ENCODE measurements at places on chromosomes 2 and 18.

- DNase-seq: no peak
Observed at GRCh38 chr2:215910180-215910579, 103.2 kb downstream of the MREG start.

- no peak for DNase-seq
Observed at GRCh38 chr2:32743480-32744236, 115.8 kb downstream of the TTC27 start.

GRCh38 chr2:8134985-8135682 lies 546.7 kb upstream of the ID2 start:
- DNase-seq: no peak

- DNase-seq: no peak
Observed at GRCh38 chr2:229201521-229201920, 69.6 kb downstream of the PID1 start.

DNA sequence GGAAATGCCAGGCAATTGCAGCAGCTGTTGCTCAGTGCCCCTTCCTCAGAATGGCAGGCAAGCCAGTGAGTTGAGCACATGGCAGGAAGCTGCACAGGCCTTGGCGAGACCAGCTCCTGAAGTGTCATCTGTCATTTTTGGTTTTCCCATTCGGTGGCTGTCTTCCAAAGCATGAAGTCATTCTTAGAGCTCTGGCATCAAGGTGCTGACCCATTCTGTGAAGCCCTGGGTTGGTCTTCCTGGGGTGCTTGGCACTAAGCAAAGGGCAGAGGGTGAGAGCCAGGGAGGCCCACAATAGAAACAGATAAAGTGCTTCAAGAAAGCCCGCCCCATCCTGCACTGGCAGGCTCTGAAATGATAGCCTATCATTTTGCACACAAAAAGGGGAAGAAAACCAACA lies 150.5 kb downstream of the VAPA start:
- no peak for DNase-seq

DNA sequence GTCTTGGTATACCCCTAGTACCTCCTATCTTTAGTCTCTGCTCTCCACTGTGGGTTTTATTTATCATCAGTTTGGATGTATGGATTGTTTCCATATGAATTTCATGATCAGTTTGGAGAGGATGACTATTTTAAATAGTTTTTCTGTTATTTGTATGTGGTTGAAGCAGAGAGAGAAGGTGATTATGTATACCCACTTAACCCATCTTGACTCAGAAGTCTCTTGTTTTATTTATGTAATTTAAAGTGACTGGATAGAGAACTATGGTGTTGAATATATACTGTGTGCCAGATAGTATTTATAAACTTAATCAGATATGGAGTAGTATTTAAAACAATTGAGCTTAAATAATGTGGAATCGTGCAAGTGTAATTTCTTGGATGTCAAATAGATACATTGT lies 39.9 kb downstream of the SMAD4 start:
- no peak for DNase-seq

DNA sequence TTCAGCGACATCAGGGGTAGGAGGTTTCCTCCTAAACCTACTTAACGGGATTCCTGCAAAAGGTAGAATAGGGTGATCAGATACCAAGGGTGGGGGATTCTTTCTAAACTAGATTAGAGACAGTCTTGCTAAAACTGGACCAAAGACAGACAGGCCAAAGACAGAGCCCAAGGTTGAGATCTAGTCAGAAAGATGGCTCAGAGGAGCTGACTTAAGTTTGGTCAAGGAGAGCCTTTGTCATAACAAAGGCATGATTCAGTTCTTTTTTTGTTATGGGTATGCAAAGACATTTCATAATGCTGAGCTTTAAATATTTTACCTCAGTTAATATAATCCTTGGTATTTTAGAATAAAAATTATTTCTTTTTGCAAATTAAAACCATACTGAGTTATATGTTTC lies 17.8 kb upstream of the GPR75 start:
- no peak for DNase-seq

DNA sequence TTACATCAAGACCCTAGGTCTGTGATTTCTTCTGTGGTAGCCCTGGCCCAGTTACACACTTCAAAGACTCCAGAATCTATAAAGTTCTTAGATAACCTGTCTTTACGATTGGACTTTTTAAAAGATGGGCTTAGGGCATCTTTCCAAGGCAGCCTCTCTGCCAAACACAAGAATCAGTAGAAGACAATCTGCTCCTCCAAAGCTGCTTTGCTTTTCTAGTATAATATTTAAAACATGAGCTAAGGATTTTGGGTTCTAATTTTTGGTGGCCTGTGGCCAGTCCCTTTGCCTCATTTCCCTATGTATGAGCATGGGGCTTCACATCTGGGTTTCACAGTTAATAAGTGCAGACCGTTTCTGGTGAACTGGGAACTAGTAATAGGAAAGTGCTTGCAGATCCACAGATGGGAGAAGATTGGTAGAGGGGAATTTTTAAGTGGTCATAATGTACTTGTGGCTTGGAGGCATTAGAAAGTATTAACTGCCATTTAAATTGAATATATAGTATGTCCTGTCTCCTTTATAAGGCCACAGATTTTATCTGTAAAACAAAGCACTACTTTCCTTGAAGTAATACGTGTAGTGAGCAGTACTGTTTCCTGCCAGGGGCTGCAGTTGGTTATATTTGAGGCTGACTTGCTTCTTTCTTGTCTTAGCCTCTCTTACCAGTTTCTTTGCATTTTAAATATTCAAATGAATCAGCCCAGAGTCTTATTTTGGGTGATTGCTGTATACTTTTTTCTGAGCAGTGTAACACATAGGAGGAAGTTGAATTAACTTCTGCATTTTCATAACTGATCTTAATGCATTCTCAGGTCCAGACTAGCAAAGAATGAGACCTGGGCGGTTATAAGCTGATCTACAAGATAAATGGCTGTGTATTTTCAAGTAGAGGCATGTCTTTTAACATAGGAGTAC lies 1.5 kb downstream of the ARPC2 start:
- DNase-seq: no peak

- no peak for DNase-seq
Observed at GRCh38 chr2:137960223-137960622, 4.0 kb upstream of the HNMT start.

DNA sequence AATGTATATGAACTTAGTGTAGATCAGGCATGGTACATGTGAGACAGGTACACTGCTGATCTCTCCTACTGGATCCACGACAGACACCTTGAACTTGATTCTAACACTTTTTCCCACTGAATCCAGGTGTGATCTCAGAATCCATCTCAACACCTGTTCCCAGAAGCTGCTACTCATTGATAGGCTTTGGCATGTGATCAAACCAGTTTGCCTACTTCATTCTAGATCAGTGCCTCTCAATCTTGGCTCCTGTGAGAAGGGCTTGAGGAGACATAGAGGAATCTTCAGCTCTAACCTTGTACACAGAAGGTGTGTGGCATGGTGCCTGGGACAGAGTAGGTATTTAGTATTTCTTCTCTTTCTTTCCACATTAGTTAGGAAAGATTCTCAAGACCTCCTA lies 212.3 kb upstream of the ATP5MC3 start:
- no peak for DNase-seq

DNA sequence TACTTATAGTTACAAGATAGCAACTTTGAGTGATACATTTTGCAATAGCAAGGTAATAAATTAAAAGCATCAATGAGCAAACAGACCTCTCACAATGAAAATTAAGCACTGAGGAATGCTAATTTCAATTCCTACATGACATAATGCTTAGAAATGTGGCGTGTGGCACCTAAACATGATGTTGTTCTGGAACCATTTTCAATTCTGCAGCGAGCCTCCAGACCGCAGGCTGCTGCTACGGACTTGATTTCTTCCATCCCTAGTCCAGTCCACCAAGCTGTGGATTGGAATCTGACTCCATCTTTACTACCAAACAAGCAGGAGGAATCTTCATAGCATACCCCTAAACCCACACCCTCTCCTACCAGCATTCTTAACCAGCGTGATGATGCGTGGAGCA lies 58.7 kb upstream of the ZNF397 start:
- no peak for DNase-seq

- no peak for DNase-seq
Observed at GRCh38 chr2:63737081-63737751, 104.5 kb upstream of the UGP2 start.

DNA sequence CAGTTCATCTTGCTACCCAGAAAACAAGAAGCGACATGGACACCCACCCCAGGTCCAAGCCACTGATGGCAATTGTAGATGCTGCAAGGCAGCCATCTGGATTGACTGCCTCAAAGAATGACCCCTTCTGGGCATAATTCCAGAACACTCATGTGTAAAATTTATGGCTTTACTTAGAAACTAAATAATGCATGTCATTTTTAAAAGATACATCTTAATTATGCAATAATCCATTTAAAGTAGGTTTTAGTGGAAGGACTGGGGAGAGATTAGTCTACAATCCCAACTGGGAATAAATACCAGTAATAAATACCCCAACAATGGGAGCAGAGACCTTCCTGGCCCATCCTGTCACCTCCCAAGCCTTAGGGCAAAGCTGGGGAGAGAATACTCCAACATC lies 247.7 kb downstream of the SS18 start:
- no peak for DNase-seq

DNA sequence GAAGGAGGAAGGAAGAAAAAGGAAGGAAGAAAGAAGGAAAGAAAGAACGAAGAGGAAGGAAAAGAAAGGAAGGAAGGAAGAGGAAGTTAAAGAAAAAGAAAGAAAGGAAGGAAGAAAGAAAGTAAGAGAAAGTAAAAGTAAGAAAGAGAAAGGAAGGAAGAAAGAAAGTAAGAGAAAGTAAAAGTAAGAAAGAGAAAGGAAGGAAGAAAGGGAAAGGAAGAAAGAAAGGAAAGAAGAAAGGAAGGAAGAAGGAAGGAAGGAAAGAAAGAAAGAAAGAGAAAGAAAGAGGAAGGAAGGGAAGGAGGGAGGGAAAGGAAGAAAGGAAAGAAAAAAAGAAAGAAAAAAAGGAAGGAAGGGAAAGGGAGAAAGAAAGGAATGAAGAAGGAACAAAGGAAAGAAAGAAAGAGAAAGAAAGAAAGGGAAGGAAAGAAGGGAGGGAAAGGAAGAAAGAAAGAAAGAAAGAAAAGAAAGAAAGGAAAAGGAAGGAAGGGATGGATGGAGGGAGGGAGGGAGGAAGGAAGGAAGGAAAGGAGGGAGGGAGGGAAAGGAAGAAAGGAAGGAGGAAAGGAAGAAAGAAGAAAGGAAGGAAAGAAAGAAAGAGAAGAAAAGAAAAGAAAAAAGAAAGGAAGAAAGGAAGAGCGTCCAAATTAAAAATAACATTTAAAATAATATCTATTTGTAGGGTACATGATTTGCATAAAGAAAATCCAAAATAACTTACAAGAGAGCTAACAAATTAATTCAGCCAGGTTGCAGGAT lies 827.9 kb downstream of the TSN start:
- DNase-seq: no peak

GRCh38 chr2:233025706-233026105 lies 6.8 kb upstream of the NEU2 start:
- DNase-seq: no peak

DNA sequence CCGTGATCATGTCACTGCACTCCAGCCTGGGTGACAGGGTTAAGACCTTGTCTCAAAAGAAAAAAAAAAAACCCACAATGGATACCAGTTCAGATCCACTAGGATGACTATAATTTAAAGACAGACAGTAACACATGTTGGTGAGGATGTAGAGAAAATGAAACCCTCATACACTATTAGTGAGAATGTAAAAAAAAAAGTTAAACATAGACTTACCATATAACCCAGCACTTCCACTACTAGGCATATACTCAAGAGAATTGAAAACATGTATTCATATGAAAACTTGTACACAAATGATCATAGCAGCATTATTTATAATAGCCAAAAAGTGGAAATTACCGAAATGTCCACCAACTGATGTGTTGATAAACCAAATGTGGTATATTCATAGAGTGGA lies 48.7 kb downstream of the KIF3C start:
- DNase-seq: no peak

GRCh38 chr2:85368921-85369320 lies 14.4 kb downstream of the ELMOD3 start:
- no peak for DNase-seq

GRCh38 chr2:172120118-172120517 lies 17.4 kb upstream of the DLX2 start:
- no peak for DNase-seq

DNA sequence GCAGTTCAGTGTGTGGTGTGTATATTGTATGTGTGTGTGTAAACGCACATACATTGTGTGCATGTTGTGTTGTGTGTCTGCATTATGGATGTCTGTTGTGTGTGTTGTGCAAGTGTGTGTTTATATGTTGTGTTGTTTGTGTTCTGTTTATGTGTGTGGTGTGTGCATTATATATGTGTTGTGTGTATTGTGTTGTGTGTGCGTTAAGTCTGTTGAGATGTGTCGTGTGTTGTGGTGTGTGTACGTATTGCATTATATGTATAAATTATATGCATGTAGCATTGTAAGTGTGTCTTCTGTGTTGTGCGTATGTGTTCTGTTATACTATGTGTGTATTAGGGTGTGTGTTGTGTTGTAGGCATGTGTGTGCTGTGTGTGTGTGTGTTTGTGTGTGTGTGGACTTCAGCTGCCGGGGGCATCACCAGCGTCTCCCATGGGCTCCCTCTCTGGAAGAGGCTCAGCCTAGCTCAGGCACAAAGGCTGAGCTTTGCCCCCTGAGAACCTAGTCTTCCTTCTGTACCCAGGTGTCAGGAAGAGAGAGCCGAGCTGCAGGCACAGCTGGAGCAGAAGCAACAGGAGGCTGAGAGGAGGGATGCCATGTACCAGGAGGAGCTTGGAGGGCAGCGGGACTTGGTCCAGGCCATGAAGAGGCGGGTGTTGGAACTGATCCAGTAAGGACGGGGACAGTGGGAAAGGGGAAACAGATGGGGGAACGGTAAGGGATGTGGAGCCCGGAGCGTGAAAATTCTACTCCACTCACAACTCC lies 13.7 kb downstream of the RUFY4 start:
- no peak for DNase-seq

DNA sequence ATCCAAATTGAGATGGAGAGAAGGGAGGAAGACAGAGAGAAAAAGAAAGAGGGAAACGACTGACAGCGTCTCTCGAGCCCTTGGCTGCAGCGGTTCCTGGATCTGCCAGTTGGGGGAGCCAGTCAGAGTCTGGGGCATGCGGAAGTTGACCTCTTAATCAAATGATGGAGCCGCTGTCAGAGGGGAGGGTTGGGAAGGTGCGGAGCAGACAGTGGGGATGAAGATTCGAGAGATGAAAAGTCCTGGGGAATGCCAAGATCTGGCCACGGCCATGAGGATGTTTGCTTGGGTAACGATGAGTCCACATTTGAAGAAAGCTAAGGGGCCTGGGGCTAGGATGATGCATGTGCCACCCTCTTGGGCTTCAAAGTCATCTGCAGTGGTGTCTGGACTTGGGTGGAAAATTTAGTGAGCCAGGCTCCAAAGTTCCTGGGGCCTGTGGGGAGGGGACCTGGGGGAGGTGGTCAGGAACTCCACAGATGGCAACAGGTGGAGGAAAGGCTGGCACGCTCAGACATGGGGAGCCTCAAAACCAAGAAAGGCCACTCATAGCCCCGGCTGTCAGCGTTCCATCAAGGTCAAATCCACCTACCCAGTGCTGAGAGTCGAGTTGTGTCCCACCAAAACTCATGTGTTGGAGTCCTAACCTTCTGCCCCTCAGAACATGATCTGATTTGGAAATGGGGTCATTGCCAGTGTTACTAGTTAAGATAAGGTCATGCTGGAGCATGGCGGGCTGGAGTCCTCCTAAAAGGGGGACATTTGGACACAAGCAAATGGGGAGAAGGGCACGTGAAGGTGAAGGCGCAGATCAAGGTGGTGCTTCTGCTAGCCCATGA lies 200.1 kb downstream of the NDUFA10 start:
- DNase-seq: no peak

- no peak for DNase-seq
Observed at GRCh38 chr2:71888751-71889445, 258.8 kb downstream of the CYP26B1 start.

All from effector memory CD4-positive, alpha-beta T cell (primary cell).